Gastroesophageal sphincter (tissue), 4 donors: ENCODE measurements at places on chromosomes 16 and 17.

- no peak for ATAC-seq
Measured at GRCh38 chr16:72934636-72935403, 113.1 kb downstream of the ZFHX3 start.

DNA sequence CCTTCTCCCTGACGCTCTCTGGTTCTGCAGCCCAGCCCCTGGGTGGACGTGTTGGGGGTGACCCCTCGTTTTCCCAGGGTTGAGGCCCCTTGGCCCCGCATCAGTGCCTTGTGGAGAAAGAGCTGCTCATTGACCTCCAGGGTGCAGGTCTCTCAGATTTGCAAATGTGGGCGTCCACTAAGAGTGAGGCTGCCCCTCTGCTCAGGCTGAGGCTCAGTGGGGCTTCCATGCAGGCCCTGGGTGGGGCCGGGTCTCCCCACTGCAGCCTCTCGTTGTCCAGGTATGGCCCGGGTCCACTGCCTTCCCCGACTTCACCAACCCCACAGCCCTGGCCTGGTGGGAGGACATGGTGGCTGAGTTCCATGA, 9.0 kb downstream of the GAA start:
- no peak for ATAC-seq

DNA sequence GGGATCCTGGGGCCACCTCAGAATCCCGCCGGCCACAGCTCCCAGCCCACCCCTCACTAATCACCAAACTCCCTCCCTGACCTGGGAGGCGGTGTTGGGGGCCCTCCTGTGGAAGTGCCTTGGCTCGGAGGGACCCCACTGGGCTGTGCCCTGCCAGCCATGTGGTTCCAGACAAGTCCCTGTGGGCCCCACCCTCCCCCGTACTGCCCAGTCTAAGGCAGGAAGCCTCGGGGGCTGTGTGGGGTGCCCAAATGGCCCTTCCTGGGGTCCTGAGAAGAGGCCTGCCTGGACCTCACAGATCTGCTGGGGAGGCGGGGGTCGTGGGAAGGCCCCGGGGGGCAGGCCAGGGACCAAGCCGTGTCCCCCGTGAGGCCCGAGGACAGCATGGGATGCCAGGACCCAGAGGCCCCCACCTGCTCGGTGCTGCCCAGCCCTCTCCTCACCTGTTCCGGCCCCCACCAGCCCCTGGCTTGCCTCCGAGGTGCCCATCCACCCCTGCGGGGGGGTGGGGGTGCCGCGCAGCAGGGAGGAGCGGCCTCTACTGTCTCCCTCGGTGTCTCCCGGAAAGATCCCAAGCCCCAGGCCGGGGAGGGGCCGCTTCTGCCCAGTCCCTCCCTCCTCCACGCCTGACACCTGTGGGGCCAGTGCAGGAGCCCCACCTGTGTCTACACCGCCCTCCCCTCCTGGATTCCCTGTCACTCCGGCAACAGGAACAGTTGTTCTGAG, 9.3 kb upstream of the KREMEN2 start:
- no peak for ATAC-seq

DNA sequence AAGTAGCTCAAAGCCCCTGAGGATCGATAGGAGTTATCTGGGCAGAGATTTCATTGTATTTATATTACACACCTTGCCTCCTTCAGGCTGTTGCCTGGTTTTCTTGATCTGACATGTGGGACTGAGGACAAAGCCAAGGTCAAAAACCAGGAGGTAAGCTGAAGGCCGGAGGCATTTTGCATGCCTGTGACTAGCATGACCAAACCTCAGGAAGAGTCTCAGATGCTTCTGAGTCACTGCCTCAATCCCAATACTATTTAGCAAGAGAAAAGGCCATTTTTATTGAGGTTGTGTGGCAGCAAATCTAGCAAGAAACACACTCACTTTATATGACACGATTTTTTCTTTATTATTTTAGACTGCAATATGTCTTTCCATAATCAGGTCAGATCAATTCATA, 968.1 kb downstream of the CDH11 start:
- ATAC-seq, result no peak

- ATAC-seq, result no peak
Measured at GRCh38 chr17:14340857-14341754, 40.2 kb downstream of the HS3ST3B1 start.

- ATAC-seq, result no peak
Measured at GRCh38 chr17:36901506-36901905, 35.8 kb upstream of the LHX1 start.

DNA sequence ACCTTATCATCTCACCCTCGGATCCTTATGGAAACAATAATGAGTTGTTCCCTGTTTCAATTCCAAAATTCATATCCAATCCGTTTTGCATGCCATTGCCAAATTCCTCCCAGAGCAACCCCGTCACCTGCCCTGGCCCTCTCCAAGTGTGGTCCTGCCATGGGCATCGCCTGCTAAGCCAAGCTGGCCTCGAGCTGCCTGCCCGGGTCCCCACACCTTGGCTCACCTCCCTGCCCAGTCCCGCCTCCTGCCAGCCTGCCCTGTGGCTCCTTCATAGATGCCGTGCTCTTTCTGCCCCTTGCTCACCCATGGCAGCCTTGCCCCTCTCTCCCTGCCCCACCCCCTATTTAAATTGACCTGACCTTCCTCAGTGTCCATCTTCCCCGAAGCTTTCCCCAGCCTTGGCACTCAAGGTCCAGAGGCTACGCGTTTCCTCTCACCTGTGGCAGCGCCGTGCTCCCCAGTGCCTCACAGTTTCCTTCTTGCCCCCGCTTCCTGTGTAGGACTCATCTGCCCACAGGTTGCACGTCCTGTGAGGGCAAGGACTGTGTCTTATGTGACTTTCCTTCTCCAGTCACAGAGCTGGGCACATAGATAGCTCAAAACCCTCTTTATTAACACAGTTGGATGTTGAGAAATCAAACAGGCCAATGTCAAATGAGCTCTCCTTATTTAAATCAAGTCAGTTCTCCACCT, 12.7 kb downstream of the MAPT start:
- ATAC-seq, result no peak

DNA sequence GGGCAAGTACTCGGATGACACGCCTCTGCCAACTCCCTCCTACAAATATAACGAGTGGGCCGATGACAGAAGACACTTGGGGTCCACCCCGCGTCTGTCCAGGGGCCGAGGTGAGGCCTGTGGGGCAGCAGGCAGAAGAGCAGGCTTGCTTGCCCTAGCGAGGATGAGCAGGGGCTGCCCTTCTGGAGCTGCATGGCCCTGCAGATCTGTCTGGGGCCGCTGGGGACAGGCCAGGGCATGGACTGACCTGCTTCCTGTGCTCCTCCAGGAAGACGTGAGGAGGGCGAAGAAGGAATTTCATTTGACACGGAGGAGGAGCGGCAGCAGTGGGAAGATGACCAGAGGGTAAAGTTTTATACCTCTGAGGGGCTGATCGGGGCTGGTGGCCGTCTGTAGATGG, 5.3 kb downstream of the DHX38 start:
- ATAC-seq, result no peak

DNA sequence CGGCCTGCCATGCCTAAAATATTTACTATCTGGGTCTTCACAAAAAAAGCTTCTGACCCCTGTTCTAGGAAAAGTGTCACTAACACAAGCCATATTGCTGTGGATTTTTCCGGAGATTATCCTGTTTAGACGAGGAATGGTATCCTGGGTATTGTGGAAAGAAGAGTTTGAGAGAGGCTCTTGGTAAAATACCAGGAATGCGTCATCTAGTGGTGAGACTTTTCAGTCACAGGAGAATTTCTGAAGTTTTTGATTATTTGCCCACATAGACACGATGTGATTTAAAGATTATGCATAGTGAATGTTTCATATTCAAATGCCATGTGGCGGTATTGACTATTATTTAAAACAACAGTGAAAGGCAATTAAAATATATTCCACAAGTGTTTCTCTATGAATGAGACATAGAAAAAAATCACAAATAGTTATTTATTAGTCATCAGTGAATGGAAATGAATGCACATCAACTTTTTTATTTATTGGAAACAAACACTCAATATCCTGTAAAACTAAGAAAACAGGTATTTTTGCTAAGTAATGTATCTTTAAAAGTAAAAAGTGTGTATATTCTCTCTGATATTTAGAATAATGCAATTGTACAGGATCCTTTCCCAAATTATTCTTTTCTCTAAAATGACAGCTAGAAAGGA, 7.8 kb downstream of the KRT28 start:
- ATAC-seq, result no peak

- ATAC-seq, result no peak
Measured at GRCh38 chr17:187130-187529, 5.7 kb upstream of the DOC2B start.
